Amygdala (tissue), 56 donors: ENCODE measurements at places on chromosomes 2 and 18.

GRCh38 chr2:239937866-239938640 is 87.1 kb downstream of the NDUFA10 start:
- DNase-seq = no peak

DNA sequence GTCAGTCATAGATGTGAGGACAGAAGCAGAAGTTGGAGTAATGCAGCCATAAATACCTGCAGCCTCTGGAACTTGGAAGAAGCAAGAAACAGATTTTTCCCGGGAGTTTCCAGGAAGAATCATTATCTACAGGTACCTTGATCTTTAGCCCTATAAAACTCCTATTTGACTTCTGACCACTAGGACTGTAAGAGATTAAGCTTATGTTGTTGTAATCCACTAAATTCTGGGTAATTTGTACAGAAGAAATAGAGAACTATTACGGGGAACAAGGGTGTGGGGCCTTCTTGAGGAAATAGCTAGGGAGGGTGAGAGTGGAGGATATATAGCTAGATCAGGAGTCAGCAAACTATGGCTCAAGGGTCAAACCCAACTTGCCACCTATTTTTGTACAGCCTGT is 353.2 kb downstream of the SLC4A3 start:
- DNase-seq = no peak

DNA sequence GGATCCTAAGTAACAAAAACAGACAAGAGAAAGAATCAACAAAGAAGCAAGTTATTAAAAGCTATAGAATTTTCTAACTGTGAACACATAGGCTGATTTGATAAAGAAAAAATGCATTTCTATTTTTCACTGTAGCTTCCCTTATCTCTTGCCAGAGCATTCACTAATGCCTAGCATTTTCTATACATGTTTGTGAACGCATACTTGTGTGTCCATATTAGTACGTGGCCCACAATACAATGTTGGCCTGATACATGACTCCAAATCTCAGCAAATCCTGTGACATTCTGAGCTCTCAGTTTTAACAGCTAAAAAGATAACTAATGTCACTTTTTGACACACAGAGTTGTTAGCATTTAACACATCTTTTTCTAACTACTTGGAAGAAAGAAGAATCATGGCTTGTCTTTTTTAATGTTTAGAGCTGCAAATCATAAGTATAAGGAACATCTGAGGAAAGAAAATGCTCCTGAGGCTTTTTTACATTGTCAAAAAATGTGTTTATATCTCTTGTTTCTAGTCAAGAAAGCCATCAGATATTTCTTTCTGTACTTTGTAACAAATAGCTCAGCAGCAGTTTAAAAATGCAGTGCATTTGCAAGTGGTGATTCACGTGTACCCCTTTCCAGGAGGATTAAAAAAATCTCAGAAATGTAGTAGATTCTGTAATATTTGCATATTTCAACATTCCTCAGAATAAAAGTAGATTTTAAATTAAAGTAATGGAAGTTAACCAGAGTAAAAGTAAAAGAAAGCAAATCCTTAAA is 1646.8 kb upstream of the TMEFF2 start:
- DNase-seq = no peak

GRCh38 chr2:128298846-128299507 is 19.7 kb downstream of the HS6ST1 start:
- no peak for DNase-seq

DNA sequence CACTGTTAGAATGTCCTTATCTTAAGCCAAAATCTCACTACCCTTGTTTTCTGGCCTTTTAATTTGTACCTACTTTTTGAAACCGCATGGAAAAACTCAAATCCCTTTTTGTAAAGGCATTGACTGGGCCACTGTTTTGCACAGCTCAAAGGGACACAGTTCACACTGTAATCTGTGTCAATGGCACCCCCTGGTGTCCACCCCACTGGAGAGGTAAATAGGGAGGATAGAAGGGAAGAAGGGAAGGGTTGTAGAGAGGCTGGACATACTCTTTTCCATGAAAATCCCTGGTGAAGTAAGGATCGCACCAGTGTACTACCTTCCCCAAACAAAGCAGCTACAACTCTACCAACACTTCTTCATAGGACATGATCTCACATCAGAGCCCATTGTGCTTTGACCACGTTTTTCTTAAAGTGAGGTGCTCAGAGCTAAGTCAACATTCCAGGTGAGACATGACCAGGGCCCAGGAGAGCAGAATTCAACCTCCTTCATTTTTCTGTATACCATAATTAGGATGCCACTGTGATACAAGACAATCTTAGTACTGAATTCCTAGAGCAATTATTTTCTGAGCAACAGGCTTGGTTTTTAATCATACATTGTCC is 92.4 kb upstream of the RMDN2 start:
- DNase-seq = peak; percentile 24

DNA sequence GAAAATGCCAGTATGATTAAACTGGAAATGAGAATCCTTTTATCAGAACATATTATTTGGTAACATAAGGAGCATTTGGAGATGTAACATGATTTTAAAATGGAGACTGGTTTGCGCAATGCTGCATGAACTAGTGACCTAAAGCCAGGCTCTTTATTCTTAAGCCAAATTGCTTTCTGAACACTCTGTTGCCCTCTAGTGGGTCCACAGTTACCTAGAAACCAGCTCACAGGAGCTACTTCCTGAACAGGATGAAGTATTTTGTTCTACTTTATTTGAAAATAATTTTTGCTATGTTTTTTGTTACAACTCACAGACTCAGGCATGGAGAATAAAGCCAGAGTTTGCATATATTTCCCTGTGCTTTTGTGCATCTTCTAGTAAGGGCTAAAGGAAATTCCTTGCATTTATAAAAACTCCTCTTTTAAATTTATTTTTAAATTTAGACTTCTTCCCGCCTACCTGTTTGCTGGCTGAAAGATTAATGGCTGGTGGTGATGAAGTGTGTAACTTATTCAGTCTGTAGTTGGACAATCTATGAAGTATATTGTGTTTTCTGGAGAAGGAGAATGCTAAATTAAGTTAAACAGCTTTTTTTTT is 146.7 kb downstream of the PARD3B start:
- no peak for DNase-seq

- DNase-seq = no peak
Measured at GRCh38 chr2:128440666-128441340, 122.1 kb upstream of the HS6ST1 start.

DNA sequence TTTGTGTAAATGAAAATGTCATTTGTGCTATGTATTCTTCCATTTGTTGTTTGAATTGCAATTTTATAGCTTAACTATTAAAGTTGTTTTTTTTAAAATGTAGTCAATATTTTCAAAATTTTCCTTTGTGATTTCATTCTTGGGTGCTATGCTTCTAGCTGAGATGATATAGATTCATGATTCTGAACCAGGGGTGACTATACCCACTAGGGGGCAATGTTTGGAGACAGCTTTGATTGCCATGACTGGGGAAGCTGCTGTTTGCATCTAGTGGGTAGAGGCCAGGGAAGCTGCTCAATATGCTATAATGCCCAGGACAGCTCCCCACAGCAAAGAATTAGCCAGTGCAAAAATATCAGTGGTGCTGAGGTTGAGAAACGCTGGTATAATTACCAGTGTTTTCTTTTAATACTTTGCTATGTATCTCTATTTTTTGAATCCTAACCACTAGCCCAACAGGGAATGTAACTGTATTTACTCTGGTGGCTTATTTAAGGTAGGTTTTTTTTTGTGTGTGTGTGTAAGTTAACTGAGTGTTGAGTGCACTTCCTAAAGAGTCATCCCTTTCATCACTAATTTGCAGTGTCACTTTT is 99.7 kb downstream of the MEP1B start:
- DNase-seq = no peak

GRCh38 chr2:111702804-111703196 is 181.2 kb downstream of the ANAPC1 start:
- no peak for DNase-seq

- DNase-seq = no peak
Measured at GRCh38 chr2:226304308-226304707, 495.3 kb downstream of the IRS1 start.

DNA sequence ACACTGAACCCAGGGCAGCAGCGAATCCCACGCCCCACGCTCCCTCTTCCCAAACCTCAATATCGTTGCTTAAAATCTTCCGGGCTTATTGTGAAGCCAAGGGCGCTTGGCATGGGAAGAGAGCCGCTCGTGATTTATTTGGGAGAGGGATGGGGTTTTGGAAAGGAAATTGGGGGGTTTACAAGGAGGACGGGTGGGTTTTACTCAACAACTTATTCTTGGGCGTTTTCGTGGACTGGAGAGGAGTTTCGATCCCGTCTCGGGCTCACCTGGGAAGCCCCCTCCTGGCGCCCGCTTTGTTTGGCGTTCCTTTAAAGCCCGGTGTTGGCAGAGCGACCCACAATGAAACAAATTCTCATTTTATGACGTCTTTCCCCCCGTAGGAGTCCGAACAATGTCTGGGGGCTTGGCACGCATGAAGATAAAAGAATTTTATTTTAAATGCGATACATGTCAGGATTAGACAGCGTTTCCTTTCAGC is 135.3 kb downstream of the INSIG2 start:
- DNase-seq = no peak

DNA sequence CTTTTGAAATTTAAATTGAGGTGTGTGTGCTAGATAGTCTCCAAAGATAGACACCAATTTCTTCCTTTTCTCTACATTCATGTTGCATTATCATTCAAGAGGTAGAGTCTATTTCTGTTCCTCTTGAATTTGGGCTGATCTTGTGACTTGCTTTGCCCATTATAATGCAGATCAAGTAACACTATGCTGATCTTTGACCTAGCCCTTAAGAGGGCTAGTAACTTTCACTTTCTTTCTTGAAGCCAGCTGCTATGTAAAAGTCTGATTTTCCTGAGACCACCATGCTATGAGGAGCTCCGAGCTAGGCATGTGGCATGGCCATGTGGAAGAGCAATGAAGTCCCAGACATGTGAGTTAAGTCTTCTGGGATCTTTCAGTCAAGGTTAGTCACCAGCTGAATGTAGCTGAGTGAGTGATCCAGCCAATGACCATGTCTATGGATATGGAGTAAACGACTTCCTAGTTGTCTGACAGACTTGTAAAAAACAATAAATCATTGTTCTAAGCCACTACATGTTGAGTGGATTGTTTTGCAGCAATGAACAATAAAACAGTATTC is 189.4 kb upstream of the CWC22 start:
- no peak for DNase-seq

GRCh38 chr2:19292007-19292406 is 66.4 kb downstream of the OSR1 start:
- DNase-seq = no peak

DNA sequence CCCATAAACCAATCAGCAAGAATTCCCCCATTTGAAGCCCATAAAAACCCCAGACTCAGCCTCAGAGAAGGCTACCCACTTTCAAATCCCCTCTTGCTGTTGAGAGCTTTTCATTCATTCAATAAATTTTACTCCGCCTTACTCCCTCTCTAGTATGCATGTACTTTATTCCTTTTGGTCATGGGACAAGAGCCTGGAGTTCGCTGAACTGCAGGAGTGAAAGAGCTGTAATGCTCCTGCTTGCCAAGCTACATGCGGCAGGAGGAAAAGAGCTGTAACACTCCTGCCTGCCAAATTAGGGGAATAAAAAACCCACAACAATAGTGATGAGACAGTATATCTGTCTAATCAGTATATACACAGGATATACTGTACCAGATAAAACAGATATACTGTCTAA is 1261.7 kb downstream of the LRP1B start:
- DNase-seq = no peak

DNA sequence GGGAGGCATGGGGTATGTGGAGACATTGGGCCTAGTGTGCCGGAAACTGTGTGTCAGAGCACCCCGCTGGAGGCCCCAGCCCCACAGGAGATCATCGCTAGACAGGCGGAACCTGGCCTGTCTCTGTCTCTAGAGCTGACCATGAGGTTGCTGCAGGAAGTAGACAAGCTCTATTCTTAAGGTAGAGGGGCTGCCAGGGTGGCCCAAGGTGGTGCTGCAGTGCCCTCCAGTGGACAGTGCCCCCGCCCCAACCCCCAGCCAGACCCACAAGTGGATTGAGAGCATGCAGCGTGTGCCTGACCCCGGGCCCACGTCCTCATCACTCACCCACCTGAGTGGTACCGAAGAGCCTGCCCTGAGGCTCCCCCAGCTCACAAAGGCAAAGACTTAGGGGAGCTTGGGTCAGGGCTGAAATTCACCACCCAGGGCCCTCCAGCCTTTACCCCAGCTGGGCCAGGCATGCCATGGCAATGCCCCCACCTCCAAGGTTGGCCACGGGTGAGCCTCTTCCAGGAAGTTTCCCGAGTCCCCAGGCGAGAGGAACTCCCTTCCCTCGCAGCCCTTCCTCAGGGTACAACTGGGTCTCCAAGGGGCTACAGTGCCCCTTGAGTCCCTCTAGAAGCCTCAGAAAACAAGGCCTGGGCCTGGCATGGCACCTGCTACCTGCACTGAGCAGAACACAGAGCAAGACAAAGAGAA is 155.0 kb downstream of the TTC32 start:
- no peak for DNase-seq

DNA sequence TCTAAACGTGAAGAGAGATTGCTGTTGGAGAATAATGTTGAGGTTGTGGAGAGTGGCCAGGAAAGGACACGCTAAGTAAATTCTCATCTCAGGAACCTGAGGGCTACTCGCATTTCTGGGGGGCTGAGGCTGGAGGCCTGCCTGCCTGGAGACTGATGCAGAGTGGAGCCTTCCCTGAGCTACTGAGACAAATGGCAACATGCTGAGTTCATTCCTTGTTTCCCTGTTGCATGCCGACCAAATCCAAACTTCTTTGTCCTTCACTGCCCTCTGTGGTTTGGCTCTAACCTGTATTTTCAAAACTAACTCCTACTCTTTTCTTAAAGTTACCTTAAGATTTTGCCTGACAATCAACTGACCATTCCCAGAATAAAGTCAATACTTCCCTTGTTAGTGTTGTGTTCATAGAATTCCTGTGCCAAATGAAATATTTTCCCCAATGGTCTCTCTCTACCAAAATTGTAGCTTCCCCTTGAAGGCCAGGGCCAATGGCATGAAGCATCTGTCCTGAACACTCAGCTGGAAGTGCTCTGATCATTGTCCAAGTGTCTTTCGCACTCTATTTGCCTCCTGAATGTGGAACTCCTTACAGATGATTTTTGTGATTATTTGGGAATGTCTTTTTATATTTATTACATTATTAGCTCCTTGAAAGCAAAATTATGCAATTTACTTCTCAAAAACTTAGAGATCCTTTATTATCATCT is 1085.6 kb downstream of the SOCS6 start:
- DNase-seq = no peak

GRCh38 chr2:236824836-236825235 is 255.2 kb downstream of the ACKR3 start:
- no peak for DNase-seq

GRCh38 chr2:36060133-36060532 is 295.4 kb upstream of the CRIM1 start:
- DNase-seq = no peak

DNA sequence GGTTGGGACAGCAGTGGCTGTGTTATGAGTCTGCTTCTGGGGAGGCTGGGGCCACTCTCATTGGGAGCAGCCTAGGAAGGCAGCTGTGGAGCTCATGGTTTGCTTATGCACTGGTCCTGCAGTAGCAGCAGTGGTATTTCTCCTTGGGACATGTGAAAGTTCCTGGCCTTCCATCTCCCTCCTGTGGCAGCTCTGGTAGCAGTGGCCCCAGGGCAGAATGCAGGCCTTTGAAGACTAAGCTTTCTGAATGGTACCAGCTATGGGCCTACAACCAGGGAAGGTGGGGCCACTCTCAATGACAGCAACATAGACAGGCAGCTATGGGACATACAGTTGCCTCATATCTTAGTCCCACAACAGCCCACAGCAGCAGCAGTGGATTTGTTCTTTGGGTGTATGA is 117.3 kb upstream of the VWC2L start:
- DNase-seq = no peak
